Stimulated activated CD4-positive, alpha-beta T cell treated with anti-CD3 and anti-CD28 coated beads, Interleukin-4, amount 100 ng/mL, for 48 hours (primary cell): ENCODE measurements at places on chromosomes 1 and 21.

- no peak for DNase-seq
Observed at GRCh38 chr1:93597709-93598108, 83.9 kb downstream of the BCAR3 start.

- no peak for DNase-seq
Observed at GRCh38 chr1:37922767-37923550, 23.9 kb downstream of the INPP5B start.

GRCh38 chr1:94050254-94050653 is 70.7 kb downstream of the ABCA4 start:
- DNase-seq: no peak

DNA sequence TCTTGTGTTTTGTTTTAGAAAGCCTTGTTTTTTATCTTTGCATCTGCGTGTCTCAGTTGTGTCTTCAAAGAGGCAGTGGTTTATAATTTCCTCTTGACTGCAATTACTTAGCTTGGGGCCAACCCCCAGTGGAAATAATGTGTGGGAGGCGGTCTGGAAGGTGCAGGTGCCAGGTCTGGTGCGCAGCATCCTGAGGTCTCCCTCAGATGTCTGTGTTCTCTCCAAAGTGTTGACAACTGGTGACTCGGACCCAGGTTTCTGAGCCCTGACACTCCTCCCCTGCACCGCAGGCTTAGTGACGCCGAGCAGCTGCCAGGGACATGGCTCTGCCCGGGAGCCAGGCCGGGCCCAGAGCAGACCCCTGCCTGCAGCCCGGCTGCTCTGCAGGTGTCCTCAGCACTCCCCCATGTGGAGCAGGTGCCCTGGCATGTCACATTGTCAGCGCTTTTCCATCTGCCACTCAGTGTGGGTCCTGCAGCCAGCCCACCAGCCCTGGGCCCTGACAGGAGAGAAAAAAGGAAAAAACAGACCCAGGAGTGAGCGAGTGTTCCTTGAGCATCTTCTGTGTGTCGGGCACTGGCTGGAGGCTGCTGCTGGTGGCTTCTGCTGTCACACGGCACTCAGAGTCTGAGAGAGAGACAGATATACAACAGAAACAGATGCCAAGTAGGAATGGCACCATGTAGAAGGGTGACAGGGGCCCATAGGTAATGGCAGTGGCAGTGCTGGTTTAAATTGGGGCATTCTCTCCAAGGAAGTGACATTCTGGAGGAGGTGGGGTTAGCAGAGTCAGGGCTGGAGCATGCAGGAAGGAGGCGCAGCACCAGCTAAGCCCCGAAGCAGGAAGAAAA is 24.8 kb upstream of the SELENON start:
- peak; percentile 73 for DNase-seq
